GF-D8 (cell line): ENCODE measurements at places on chromosomes 3 and 15.

DNA sequence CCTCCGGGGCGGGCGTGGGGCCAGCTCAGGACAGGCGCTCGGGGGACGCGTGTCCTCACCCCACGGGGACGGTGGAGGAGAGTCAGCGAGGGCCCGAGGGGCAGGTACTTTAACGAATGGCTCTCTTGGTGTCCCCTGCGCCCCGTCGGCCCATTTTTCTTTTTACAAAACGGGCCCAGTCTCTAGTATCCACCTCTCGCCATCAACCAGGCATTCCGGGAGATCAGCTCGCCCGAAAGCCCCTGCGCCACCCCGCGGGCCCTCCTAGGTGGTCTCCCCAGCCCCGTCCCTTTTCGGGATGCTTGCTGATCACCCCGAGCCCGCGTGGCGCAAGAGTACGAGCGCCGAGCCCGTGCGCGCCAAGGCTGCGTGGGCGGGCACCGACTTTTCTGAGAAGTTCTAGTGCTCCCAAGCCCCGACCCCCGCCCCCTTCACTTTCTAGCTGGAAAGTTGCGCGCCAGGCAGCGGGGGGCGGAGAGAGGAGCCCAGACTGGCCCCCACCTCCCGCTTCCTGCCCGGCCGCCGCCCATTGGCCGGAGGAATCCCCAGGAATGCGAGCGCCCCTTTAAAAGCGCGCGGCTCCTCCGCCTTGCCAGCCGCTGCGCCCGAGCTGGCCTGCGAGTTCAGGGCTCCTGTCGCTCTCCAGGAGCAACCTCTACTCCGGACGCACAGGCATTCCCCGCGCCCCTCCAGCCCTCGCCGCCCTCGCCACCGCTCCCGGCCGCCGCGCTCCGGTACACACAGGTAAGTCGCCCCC lies at the start of gene THBS1:
TSS of gene THBS1 (plus strand) at position 595 of the 757 bp plus-strand sequence. CDS start 779 bp downstream, outside the sequence.
- no peak for DNase-seq

DNA sequence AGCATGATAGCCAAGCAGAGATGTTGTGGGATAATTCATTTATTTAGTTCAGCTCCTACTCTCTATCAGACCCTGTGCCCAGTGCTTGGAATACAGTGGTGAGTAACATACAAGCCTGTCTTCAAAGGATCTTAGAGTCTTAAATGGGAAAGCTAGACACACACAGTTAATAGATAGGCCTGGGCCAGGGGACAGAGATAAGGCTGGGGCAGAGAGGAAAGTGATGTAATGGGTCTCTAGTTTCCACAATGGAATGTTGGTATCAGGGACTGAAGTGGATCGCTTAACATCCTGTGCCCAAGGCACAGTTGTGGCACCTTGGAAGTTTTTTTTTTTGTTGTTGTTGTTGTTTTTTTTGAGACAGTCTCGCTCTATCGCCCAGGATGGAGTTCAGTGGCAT lies 79.9 kb upstream of the POLG start:
- DNase-seq, result no peak

- DNase-seq, result no peak
These were observed 658.4 kb upstream of the NECTIN3 start for GRCh38 chr3:110413266-110413665.

GRCh38 chr3:12046406-12046805 lies 42.2 kb downstream of the SYN2 start:
- no peak for DNase-seq

DNA sequence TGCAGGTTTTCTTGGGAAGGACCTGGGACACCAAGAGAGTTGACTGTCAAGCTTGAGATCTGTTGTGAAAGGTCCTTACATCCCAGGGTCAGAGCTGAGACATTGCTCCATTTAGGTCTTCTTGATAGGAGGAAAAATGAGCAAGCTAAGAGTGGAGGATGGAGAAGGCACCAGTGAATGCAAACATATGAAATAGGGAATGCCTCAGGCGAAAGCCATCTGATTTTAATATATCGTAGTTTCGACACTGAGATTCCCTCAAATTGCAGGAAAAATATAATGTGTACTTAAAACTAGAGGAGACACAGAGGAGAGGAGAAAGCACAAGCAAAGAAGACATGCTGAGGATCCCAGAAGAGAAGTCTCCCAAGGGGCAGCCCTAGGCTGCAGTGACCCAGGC lies 85.5 kb downstream of the TM4SF4 start:
- DNase-seq, result no peak

DNA sequence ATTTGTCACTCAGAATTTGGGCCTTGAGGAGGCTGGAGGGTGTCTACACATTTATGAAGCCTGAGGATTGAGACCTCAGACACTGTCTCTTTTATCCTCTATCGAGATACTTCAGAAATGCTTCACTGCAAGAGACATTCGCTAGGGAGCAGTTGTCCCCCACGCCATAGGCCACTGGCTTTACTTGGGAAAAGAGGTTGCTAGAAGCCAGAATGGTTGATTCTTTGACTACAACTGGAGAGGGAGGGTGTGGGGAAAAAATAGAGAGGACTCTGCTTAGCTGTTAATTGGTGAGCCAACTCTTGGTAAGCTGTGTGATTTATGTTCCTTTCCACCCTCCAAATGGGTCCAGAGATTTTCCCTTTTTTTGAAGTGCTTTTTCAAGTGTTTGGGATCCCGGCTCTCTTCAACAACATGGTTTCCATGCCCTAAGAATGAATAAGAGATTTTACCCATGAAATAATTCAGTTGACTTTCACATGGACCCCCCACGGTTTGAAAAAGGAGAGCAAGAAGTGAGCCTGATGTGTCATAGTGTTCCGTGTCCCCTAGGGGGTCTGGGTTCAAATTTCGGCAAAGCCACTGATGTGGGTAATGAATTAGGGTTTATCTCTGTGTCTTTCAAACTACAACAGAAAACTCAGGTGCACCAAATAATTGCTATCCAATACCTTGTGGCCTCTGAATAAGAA lies 2.7 kb downstream of the BOC start:
- DNase-seq, result no peak

GRCh38 chr15:33453761-33454160 lies 143.0 kb downstream of the RYR3 start:
- no peak for DNase-seq

DNA sequence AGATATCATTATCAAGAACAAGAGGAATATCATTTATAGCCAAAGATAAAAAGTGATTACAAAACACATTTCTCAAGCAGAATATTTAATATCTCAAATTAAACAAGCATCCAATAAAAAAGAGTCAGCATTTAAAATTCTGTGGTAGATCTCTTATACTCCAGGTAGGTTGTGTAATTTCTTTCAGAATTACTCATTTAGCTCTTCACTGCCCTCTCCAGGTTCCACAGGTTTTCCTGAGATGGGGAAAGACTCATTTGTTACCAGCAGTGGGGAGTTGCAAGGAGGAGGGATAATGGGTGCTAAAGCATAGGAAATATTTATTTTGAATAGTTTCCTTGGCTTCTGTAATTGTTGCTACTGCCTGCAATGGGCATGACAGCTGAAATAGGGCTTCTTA lies 83.1 kb upstream of the RASGRP1 start:
- DNase-seq, result no peak

GRCh38 chr15:86481720-86482119 lies 402.0 kb downstream of the AGBL1 start:
- DNase-seq, result no peak

- DNase-seq, result no peak
These were observed 94.2 kb downstream of the SLC9A9 start for GRCh38 chr3:143754090-143754489.

- DNase-seq, result no peak
These were observed 177.5 kb downstream of the PGPEP1L start for GRCh38 chr15:98830034-98830634.

- DNase-seq, result no peak
These were observed 342.7 kb upstream of the SATB1 start for GRCh38 chr3:18767756-18768303.

- no peak for DNase-seq
These were observed 15.0 kb upstream of the RORA start for GRCh38 chr15:61243983-61244593.

- DNase-seq, result no peak
These were observed 50.0 kb upstream of the GSK3B start for GRCh38 chr3:120144267-120144666.

DNA sequence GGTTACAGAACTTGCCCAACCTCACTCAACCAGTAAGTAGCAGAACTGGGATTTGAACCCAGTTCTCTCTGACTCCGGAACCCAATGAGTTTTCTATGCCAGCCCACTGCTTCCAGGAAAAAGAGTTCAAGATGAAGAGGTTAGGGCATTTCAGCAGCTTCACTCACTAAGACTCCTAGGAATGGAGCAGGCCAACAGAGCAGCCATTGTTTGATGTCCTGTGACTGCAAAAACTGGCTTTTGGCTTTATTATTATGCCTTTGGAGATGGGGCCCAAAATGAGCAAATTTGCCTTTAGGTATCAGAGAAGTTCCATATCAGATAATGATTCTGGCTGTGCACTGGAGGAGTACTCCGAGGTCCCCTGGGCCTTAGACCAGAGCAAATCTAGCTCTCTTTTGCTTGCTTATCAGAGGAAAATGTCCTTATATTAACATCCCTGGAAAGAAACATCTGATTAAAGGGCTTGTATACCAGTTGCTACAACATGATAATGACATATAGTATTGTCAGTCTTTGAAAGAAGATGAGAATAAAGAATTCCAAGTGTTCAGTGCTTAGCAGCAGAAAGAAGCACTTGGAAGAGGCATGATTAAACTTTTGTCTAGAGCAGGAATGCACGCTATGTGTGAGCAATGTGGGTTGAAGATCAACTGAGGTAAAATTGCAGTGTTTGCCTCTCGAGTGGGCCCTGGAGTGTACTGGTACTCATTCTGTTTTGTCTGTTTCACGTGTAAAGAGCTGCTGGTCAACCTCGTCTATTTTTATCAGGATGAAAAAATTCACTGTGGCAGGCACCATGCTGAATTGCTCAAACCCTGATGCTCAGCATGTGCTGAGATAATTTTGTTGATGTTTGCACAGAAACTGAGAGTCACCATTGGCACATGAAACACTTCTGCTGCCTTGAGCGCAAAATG lies 21.8 kb upstream of the KLHL24 start:
- no peak for DNase-seq

- no peak for DNase-seq
These were observed 24.1 kb downstream of the CHD2 start for GRCh38 chr15:92924216-92924615.

DNA sequence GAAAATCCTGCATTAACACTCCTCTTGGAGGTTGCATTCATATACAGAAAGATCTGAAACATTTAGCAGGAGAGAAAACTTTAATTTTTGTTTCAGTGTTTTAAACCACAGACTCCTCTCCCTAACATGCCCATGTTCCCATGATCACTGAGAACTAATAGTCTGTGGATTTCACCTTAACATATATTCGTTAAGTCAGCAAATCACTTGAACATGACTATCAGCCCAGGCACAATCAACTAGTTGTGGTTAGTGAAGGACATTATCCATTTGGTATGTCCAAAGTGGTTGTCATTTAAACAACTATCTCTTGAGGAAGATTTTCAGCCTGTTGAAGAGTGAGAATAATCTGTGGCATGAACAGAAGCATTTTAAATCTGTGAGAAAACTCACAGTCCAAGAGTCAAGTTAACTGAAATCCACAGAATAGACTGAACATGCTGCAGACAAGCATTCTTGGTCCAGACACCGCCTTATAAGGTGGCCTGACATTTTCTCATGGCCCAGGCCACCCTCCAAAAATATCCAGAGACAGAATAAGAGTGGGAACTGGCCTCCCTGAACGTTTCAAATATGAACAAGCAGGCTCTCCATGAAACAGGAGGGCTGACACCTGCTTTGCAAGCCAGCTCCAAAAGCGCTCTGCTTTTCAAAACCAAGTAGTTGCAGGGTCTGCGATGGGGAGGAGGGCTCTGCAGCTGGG lies 39.9 kb upstream of the ADCY5 start:
- no peak for DNase-seq

DNA sequence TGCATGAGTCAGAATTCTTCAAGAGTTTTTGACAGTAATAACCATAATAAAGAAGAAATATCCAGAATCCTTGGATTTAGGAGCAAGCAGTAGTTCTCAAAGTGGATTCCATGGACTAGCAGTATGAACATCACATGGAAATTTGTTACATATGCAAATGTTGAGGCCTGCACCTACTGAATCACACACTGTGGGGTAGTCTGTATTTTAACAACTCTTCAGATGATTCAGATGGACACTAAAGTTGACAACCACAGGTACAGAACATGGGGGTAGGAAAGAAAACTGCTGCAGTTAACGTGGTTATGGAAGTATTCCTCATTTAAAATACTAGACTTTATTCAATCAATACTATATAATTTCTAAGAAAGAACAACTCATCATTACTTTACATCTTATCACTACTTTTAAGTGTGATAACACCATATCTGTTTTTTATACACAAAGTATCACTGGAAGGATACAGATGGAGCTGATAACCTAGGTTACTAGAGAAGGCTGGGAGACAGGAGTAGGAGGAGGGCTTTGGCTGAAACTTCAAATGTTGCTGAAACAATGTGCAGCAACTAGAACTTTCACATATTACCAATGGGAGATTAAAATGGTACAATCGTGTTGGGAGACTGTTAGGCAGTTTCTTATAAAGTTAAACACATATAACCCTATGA lies 11.7 kb downstream of the NEDD4 start:
- DNase-seq, result no peak

GRCh38 chr3:177437513-177438337 lies 240.4 kb upstream of the TBL1XR1 start:
- no peak for DNase-seq

DNA sequence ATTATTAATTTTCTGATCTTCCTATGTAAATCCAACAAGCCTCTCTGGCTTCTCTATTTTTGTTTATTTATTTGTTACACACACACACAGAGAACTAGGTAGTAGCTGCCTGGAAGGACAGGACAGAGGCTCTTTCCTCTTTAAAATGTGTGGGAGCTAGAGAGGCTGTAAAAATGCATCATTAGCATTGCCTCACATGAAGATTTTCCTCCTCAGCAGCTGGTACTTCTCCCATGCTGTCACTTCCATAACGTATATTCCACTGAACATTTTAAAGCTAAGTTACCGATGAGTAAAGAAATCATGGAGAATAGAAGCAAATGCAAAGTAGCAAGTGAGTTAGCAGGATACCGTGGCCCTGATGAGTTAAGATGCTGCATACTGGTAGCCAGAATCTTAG lies 63.9 kb downstream of the IMPG2 start:
- DNase-seq, result no peak

DNA sequence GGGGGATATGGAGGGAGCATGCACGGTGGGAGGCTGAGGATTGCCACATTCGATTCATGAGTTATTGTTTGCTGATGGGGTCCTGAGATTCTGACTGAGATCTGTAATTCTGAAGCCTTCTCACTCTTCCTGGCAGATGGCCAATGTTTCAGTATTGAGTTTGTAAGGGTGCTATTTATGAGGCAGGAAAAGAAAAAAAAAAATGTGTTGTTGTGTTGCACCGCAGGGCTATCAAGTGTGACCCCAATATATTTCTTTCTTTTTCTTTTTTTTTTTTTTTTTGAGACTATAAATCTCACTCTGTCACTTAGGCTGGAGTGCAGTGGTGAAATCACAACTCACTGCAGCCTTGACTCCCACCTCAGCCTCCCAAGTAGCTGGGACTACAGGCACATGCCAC lies 3.2 kb upstream of the SENP2 start:
- DNase-seq, result no peak

GRCh38 chr3:141754032-141754431 lies 9.2 kb upstream of the GRK7 start:
- DNase-seq, result no peak
